Small intestine (tissue), 16 donors: ENCODE measurements at places on chromosomes 2 and 18.
A peak's percentile ranks its signal among the peaks of the same experiment; 100 is the strongest.

- no peaks in the 10 kb centered on the region for H3K36me3 ChIP-seq
- H3K4me3 ChIP-seq = no peak overlapping the region
- H3K27me3 ChIP-seq = no peaks in the 10 kb centered on the region
Measured at GRCh38 chr2:173205375-173205774, 129.7 kb downstream of the MAP3K20 start.

- H3K4me3 ChIP-seq = no peak overlapping the region
- H3K36me3 ChIP-seq = no peaks in the 10 kb centered on the region
- no peaks in the 10 kb centered on the region for H3K27me3 ChIP-seq
- H3K27ac ChIP-seq = no peak overlapping the region
Measured at GRCh38 chr2:201797175-201797840, 9.0 kb upstream of the CDK15 start.

DNA sequence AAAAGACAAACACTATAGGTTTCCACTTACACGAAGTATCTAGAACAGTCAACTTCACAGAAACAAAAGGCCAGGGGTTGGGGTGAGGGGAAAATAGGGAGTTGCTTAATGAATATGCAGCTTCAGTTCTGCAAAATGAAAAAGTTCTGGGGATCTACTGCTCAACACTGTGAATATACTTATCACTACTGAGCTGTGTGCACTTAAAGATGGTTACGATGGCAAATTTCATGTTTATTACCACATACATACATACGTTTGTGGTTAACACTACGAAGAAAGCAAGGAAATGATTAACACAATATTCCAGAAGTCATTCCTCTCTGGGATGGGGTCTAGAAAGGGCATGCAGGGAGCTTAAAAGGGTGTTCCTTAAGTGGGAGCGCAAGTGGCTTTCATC lies 19.3 kb downstream of the MBOAT2 start:
- no peak overlapping the region for H3K4me3 ChIP-seq
- H3K27ac ChIP-seq = no peak overlapping the region
- no peak for DNase-seq
- no peaks in the 10 kb centered on the region for H3K27me3 ChIP-seq
- no peaks in the 10 kb centered on the region for H3K36me3 ChIP-seq

- no peaks in the 10 kb centered on the region for H3K4me1 ChIP-seq
- no peak overlapping the region for H3K27ac ChIP-seq
- DNase-seq = no peak
- no peaks in the 10 kb centered on the region for H3K36me3 ChIP-seq
- no peaks in the 10 kb centered on the region for H3K27me3 ChIP-seq
Measured at GRCh38 chr2:167122389-167122788, 234.1 kb downstream of the XIRP2 start.

DNA sequence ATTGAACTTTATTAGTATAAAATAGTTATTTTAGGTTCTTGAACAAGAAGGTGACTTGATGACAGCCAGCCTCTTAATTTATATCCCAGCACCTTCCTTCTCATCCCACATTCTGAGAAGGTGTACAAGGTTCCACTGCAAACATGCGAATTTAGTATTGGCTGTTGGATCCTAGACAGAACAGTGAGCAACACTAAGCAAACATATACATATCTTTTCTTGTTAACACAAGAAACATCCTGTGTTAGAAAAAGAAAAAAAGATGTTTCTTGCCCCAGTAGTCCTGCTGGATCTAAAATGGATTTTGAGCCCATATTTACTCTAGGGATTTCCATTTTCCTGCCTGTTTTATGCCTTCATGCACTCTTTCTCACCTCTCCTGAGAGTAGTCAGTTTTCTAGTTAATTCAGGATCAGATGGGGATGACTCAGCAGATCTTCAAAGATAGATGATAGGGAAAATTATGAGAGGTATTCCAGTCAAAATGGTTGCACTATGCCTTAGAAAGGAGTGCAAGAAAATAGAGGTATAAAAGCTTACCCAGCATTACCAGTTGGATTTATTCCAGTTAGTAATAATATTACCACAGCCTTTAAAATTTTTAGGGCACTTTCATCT lies 336.5 kb downstream of the MEIS1 start:
- no peaks in the 10 kb centered on the region for H3K27me3 ChIP-seq
- H3K27ac ChIP-seq = no peak overlapping the region
- H3K36me3 ChIP-seq = no peaks in the 10 kb centered on the region
- DNase-seq = no peak
- no peak overlapping the region for H3K4me3 ChIP-seq
- H3K4me1 ChIP-seq = no peaks in the 10 kb centered on the region

DNA sequence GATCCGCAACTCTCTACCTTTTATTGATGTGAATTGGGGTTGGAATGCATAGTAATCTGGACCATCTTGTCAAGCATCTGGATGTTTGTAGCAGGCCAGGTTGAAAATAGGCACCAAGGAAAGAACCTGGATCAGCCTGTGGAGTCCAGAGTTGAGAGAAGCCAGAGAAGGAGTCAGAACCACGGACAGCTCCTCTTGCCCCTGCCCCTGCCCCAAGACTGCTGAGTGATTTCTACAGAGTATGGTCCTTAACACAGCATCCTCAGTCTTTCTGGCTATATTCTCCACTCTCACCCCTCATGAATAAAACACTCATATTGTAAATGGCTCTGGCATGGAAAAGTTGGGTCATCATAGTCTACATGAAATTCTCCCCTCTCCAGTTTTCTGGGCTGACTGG lies 154.6 kb downstream of the LOXHD1 start:
- H3K27me3 ChIP-seq = no peaks in the 10 kb centered on the region
- no peak overlapping the region for H3K4me3 ChIP-seq
- no peaks in the 10 kb centered on the region for H3K36me3 ChIP-seq
- peak; percentile 6 for DNase-seq
- H3K27ac ChIP-seq = no peak overlapping the region

DNA sequence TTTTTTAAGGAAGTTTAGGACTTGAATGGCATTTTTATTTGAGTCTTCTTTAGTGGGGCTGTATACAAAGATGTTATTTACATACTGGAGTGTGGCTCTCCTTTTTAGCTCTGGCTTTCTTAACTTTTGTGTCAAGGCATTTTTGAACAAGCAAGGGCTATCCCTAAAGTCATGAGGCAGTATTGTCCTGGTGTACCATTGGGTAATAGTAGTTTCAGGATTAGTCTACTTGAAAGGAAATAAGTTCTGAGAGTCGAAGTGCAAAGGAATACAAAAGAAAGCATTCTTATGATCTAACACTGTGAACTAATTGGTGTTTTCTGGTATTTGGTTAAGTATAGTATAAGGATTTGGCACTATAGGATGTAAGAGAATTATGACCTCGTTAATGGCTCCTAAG lies 1.9 kb upstream of the CYP27A1 start:
- peaks cover 9% of the 10 kb centered on the region for H3K4me1 ChIP-seq
- no peak overlapping the region for H3K4me3 ChIP-seq
- H3K27ac ChIP-seq = no peak overlapping the region
- no peaks in the 10 kb centered on the region for H3K27me3 ChIP-seq
- H3K36me3 ChIP-seq = peaks cover 3% of the 10 kb centered on the region
- DNase-seq = no peak

- no peak overlapping the region for H3K27ac ChIP-seq
- no peaks in the 10 kb centered on the region for H3K4me1 ChIP-seq
- H3K36me3 ChIP-seq = no peaks in the 10 kb centered on the region
- no peaks in the 10 kb centered on the region for H3K27me3 ChIP-seq
- DNase-seq = no peak
- H3K4me3 ChIP-seq = no peak overlapping the region
Measured at GRCh38 chr18:72013427-72013850, 530.7 kb downstream of the CBLN2 start.

DNA sequence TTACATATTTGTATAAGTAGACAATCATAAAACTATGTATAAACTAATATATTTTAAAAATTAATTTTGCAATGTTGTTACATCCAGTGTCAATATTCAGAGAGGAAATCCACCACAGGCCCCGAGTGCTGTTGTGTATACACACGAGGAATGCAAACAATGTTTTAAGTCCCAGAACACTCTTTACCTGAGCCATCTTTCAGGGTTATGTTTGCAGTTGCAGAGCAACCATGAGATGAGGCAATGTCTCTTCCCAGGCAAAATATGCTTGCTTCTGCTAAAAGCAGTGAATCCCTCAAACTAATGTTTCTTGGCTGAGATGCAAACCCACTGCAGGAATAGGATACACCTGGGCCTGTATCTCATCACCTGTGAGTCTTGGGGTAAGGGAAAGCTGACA lies 91.3 kb downstream of the ASXL2 start:
- no peak overlapping the region for H3K27ac ChIP-seq
- H3K36me3 ChIP-seq = peaks cover 24% of the 10 kb centered on the region

DNA sequence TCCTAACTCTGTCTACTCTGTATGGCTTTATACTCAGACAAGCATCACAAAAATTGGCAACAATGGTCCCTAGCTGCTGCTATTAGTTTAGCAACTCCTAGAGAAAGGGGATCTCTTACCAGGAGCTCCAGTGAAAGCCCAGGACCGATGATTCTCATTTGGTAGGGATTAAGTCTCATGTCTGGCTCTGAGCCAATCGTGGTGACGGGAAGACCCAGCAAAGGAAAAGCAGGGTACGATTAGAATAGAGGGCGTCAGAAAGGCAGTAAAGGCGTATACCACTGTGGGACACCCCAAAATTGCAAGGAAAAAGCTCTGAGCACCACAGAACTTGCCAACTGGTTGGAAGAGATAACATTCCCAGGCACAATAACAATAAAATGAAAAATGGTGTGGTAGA lies 129.5 kb downstream of the MTCL1 start:
- H3K4me1 ChIP-seq = no peaks in the 10 kb centered on the region
- no peaks in the 10 kb centered on the region for H3K27me3 ChIP-seq
- DNase-seq = no peak
- H3K4me3 ChIP-seq = no peak overlapping the region

- H3K27me3 ChIP-seq = no peaks in the 10 kb centered on the region
- no peak overlapping the region for H3K27ac ChIP-seq
- no peak overlapping the region for H3K4me3 ChIP-seq
- H3K36me3 ChIP-seq = no peaks in the 10 kb centered on the region
- H3K4me1 ChIP-seq = no peaks in the 10 kb centered on the region
Measured at GRCh38 chr18:22314420-22314819, 103.3 kb downstream of the CTAGE1 start.

DNA sequence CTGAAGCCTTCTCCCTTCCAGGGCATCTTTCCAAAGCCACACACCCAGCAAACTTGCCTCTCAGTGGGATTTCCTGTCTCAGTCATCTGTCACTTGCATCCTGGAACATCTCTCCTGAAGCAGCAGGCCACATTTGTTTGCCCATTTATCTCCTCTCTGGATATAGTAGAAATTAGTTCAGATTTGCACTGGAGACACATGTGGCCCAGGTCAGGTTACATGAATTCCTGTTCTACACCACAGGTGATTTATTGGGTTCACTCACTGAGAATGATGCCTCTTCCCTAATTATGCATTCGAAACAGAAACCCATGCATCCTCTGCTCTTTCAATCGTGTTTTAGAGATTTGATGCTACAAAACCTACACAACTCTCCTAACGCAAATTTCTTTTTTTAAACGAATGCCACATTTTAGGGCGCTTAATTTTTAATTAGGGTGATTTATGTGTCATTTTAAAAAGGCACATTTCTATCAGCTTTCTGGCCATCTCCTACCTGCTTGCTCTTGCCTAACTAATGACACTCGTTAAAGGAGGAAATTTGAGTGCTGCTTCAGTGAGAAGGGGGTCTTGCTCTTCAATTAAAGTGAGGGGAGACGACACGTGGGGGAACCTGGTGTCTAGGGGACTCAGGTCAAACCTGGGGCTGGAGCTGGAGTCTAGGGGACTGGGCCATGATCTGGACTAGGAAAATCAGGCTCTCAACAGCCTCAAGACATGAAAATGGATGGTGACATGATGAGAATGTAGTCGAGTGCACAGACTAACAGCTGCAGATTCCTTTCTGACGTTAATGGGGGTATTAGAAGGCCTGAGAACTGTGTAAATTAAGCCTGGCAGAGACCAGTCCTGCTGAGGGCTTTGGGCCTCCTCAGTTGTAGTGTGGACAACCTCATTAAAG lies 221.4 kb downstream of the CLIP4 start:
- no peak for DNase-seq
- no peaks in the 10 kb centered on the region for H3K36me3 ChIP-seq
- H3K4me3 ChIP-seq = no peak overlapping the region
- H3K4me1 ChIP-seq = no peaks in the 10 kb centered on the region
- peaks cover 2% of the 10 kb centered on the region for H3K27me3 ChIP-seq

DNA sequence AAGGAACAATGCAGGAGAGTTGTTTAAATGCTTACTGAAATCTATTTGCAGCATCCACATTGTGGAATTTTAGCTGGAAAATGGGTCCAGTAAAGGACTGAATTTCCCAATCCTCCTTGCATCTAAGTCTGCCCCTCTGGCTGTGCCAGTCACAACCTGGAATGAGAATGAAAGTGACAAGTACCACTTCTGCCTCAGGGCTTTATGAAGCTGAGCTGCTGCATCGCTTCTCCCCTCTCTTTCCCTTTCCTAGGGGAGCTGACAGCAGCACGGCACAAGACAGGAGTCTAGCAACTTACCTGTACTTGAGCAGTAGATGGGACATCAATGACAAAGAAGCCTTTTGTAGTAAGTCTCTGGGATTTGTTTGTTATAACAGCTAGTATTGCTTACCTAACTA lies 27.3 kb upstream of the THSD7B start:
- no peaks in the 10 kb centered on the region for H3K4me1 ChIP-seq
- no peaks in the 10 kb centered on the region for H3K27me3 ChIP-seq
- no peaks in the 10 kb centered on the region for H3K36me3 ChIP-seq
- no peak for DNase-seq
- H3K4me3 ChIP-seq = no peak overlapping the region

DNA sequence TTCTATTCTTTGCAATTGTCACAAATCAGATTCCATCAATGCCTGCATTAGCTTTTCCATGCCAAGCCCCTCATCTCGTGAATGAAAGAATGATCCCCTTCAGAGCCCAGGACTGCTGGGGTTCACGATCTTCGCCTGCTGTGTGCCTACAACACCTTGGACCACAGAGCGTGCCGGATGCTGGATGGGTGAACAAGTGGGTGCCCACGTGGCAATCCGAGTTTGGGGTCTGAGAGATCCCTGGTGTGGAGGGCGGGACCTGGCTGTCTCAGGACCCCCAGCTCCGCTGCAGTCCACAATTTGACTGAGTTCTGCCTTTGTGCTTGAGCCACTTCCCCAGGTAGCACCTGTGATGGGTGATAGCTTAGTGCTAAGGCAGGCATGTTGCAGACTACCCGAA lies 317.0 kb downstream of the GALR1 start:
- no peak for DNase-seq
- H3K36me3 ChIP-seq = no peaks in the 10 kb centered on the region
- H3K27me3 ChIP-seq = no peaks in the 10 kb centered on the region
- no peak overlapping the region for H3K4me3 ChIP-seq

GRCh38 chr18:23943903-23944624 lies 70.5 kb upstream of the TTC39C start:
- no peaks in the 10 kb centered on the region for H3K4me1 ChIP-seq
- peaks cover 6% of the 10 kb centered on the region for H3K36me3 ChIP-seq
- H3K27ac ChIP-seq = peak overlapping the region; percentile 9
